ENCODE measurements at places on chromosomes 5 and 9.

- no peak for DNase-seq
These were observed 19.8 kb upstream of the PTPN3 start for GRCh38 chr9:109517901-109518377.

GRCh38 chr9:79857188-79857587 is 285.4 kb downstream of the TLE4 start:
- DNase-seq: no peak

DNA sequence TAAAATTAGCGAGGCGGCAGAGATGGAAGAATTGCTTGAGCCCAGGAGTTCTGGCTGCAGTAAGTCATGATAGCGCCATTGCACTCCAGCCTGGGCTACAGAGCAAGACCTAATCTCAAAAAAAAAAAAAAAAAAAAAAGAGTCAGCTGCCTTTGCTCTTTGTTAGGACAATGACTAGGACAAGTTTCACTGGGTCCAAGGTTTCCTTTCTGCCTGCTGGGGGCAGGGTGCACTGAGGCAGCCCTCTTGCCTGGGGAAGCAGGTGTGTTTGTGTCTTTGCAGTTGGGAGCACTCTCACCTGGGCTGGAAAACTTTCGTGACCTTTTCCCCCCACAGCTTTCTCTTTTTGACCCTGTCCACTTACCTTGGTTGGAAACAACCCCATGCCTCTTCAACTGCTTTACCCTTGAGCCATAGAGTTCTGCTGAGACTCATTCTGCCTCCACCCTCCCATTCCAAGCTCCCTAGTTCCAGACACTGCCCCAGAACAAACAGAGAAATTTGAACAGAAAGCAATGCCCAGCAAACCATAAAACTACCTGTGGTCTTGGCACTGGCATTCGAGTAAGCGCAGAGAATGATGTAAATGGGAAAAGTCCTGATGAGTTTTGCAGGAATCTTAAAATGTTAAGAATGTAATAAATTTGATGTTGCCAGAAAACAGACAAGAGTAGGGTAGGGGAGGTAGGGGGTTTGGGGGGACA is 17.0 kb upstream of the MYO10 start:
- DNase-seq: no peak

DNA sequence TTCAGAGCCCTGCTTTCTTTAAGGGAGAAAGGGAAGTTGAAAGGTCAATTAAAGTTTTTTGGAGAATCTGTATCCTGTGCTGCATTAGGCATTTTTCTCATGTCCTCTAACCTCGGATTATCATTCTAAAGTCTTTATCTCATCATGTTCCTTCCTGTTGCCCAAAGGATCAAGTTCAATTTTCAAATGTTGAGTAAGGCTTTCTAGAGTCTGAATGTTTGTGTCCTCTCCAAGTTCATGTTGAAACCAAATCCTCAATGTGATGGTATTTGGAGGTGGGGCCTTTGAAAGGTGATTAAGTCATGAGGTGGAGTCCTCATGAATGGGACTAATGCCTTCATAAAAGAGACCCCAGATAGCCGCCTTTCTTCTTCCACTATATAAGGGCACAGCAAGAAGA is 20.2 kb upstream of the TNC start:
- no peak for DNase-seq

- no peak for DNase-seq
These were observed 134.1 kb downstream of the PAPPA start for GRCh38 chr9:116287721-116288120.

- no peak for DNase-seq
These were observed 84.0 kb downstream of the SEC61B start for GRCh38 chr9:99305820-99306811.

- no peak for DNase-seq
These were observed 72.6 kb downstream of the SYK start for GRCh38 chr9:90874194-90874593.

- no peak for DNase-seq
These were observed 106.8 kb downstream of the FRMD3 start for GRCh38 chr9:83431101-83432060.

GRCh38 chr5:15383469-15383868 is 116.5 kb upstream of the FBXL7 start:
- no peak for DNase-seq

DNA sequence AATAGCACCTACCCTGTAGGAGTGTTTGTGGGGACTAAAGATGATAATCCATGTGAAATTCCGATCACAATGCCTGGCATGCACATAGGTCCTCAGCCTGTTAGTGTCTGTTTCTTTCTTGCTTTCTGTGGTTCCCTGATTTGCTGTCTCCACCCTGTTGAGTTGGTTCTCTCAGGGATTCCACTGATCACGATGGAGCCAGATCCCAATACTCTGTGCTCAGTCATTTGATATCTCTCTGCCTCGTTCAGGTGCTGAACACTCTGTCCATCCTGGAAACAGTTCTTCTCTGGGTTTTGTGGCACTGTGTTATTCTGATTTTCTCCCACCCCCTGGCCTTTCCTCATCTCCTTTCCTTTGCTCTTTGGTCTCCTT is 60.8 kb downstream of the ARHGAP26 start:
- DNase-seq: no peak

DNA sequence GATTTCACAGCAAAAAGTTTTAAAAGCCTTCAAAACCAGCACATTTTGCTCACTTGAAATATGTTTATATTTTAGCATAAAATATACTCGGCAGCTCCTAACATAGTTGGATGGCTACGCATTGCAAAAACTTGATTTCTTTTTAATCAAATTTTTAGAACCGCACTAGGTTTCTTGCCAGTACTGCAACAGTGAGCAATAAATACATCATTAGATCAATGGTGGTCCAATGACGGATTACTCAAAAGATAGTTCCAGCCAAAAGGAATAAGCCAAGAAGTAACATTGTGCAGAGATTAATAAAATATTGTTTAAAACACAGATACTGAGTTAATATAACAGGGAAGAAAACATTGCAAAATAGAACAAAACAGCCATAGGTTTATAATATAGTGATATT is 5.5 kb downstream of the MARCHF3 start:
- DNase-seq: no peak

DNA sequence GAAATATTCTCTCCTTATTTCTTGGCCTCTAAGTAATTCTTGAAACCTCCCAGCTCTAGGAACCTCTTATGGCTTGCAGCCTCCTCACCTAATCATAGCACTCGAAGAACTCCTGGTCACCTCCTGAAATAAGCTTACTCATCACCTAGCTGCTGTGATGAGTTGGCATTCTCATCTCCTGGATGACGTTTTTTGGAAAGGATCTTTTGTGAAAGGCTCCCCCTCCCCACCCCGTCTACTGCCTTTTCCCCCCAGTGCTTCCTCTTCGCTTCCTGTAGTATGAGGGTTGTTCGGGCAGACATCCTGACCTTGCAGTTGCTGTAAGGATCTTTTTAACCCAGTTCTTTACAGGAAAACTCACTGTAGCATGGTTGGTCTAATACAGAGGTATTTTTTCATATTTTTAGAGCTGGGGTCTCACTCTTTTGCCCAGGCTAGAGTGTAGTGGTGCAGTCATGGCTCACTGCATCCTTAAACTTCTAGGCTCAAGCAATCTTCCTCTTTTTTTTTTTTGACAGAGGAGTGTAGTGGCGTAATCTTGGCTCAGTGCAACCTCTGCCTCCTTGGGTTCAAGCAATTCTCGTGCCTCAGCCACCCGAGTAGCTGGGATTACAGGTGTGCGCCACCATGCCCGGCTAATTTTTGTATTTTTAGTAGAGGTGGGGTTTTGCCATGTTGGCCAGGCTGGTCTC is 41.8 kb downstream of the ARHGAP26 start:
- no peak for DNase-seq

Data from CMK (cell line).